ENCODE measurements at places on chromosomes 1 and 21.
A peak's percentile ranks its signal among the peaks of the same experiment; 100 is the strongest.

DNA sequence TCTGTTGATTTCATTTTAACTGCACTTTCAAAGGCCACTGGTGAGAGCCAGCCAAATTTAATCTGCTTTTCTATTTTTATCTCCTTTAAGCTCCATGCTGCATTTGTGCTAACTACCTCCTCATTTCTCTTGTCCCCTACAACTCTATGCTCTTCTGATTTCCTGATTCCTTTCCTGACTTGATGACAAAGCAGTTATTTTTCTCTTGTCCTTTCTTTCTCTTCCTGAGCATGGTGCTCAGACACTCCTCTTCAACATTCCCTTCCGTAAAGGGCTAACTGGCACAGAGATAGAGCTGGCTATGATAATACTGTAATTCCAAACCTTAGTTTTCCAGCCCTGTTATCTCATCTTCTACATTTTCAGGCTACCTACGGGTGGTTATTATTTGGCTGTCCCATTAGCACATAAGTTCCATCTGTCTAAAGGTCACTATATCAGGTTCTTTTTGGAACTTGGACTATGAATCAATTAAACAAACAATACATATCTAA lies 6.8 kb upstream of the BCAS2 start:
- no peak for DNase-seq

GRCh38 chr1:25198663-25199252 lies 33.5 kb downstream of the SYF2 start:
- DNase-seq, result no peak

GRCh38 chr1:184386312-184387068 lies at the start of gene C1orf21:
Gene C1orf21 (plus strand): TSS chr1:184387029. CDS start chr1:184477510, 90,481 bp downstream.
- DNase-seq, result peak; percentile 64

GRCh38 chr1:55150880-55151588 lies 64.1 kb downstream of the USP24 start:
- DNase-seq, result no peak

DNA sequence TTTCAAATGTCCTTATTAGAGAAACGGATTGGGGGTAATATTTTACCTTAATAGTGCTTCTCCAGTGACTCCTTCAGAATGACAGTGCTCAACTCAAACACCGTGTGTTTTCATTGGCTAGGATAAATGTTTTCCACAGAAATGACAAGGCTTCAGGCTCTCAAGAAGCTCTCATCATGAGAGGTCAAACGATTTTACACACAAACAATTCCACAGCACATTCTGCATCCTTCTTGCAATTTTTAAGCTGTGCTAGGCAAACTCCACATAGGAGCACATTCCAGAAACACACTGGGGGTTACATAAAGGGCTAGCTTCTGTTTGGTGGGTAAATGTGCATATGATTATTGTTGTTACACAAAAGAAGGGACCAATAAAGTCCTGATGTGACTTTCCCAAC lies 75.5 kb upstream of the IPO9 start:
- DNase-seq, result no peak

GRCh38 chr1:173255214-173255813 lies 48.2 kb upstream of the TNFSF4 start:
- no peak for DNase-seq

DNA sequence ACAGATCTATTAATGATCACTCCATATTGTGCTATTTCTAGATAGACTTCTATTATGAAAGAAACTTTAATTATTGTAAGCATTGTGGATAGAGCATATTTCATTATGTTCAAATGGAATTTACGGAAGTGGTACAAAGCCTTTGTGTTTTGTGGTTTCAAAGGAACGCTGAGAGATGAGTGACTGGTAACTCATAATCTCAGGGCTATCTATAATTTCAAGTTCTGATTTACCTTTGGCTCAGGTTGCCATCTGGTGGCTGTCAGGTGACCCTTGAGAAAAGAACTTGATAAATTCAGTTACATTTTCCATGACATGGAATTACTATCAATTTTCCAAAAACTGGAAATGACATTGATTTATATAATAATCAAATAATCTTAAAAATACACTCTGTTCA lies 12.2 kb downstream of the NTNG1 start:
- DNase-seq, result no peak

DNA sequence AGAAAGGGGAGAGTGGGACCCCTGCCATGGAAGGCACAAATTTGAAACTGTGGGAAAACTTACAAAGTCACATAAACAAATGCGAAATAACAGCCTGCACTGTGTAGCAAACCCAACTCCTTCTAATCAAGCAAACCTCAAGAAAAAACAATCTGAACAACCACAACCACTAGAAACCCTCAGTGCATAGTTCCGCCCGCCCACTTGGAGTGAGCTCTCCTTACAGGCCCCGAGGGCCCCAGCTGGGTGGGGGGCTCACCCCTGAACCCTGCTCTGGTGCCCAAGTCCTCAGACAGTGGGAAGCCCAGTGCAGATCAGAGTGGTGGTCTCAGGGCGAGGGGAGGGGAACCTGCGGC lies 931 bp upstream of the MXRA8 start:
- DNase-seq, result no peak

GRCh38 chr1:15053153-15053552 lies 100.4 kb upstream of the TMEM51 start:
- DNase-seq, result no peak

- no peak for DNase-seq
These were observed 18.8 kb upstream of the PWP2 start for GRCh38 chr21:44088401-44088780.

DNA sequence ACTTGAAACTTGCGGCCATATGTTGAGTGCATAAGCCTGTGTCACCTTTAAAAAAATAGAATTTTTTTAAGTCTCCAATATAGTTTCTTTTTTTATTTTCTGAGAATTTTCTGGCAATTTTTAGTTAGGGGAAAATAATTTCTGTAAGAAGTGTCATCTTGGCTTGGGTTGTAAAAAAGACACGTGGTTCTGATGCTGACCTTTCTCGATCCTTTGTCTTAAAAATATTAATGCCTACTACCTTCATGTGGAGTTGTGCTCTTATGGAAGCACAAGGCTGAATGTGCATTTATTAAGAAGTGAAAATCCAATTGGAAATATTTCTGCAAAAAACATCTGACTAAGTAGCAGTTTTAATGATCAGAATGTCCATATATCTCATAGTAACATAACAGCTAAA lies 3.5 kb downstream of the ELAVL4 start:
- DNase-seq, result no peak

GRCh38 chr1:216210081-216210480 lies 213.2 kb downstream of the USH2A start:
- no peak for DNase-seq

- DNase-seq, result no peak
These were observed 86.3 kb upstream of the ARTN start for GRCh38 chr1:43847290-43847689.

DNA sequence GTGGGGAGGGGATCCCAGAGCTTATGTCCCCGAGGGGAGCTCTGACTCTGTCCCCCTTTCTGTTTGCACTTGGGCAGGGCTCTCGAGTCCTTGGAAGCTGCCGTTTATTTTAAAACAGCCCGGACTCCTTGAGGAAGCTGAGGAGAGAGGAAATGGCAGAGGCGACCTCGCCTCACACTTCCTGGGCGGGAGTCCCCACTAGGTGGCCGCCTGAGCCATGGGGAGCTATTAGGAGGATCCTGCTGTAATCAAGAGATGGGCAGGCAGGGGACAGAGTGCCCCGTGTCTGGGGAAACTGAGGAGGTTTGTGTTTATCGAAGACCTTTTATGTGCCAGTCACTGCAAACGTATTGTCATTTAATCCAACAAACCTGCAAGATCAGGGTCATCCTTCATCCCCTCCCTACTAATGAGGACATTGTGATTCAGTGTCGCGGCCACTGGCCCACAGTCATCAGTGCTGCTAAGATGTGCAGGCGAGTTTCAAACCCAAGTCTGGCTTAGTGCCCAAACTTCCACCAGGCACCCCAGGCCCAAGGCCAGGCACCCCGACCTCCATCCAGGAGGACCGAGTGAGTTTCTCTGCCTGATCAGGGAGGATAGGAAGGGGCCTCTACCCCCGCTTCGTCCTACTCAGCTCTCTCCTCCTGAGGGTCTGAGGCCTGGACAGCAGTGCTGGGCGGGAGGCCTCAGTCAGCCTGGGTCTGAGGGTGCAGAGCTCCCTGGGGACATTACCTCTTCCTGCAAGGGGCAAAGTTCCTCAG lies 316.9 kb upstream of the VAMP3 start:
- no peak for DNase-seq

DNA sequence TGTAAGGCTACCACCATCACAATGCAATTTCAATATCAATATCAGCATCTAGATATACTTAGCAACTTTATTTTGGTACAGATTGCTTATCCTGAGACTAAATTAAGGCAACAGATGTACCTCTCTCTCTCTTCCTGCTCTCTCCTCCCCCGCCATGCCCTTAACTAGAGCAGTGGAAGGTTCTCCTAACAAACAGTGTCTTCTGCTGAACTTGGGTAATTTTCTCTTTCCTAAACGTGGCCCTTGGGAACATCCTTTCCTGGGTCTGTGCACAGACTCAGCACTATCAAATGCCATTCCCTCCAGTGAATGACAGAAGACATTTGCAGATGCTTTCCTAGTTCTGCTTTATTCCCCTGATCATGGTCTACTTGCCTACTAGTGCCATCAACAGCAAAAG lies 85.6 kb upstream of the TTC39A start:
- no peak for DNase-seq
